ENCODE measurements at places on chromosomes 2 and 18.
A peak's percentile ranks its signal among the peaks of the same experiment; 100 is the strongest.

GRCh38 chr2:88239781-88240180 is 69.6 kb downstream of the THNSL2 start:
- no peak for DNase-seq

DNA sequence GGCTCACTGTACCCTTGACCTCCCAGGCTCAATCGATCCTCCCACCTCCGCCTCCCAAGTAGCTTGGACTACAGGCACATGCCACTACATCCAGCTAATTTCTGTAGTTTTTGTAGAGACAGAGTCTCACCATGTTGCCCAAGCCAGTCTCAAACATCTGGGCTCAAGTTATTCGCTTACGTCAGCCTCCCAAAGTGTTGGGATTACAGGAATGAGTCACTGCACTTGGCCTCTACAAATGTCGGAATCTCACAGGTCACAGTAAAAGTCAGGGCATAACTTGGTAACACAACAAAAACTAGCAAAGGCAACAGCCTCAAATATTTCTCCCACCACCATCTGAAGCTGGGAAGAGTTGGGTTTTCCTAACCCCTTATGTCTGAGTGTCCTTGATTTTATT is 25.3 kb downstream of the SCG2 start:
- no peak for DNase-seq

- DNase-seq = no peak
Measured at GRCh38 chr2:28158791-28159190, 233.9 kb upstream of the FOSL2 start.

DNA sequence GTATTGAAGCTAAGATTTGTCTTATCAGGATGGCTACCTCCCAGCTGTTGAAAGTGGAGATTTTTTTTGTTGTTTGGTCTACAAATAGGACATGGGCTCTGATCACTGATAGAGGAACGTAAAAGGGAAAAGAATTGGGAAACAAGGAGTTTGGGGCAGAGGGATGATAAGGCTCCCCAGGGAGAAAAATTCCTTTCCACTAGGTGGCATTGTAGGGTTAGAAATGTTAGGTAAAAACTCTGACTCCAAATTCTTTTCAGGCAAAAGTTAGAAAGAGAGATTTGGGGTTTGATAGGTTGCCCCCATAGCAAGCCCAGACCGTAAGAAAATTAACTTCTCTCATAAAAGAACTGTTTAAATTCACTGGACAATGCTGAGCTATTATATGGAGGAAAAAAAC is 19.8 kb downstream of the CMPK2 start:
- DNase-seq = no peak

- DNase-seq = no peak
Measured at GRCh38 chr2:218081695-218082094, 12.6 kb downstream of the RUFY4 start.

GRCh38 chr18:58856881-58857280 is 7.8 kb upstream of the ZNF532 start:
- no peak for DNase-seq

DNA sequence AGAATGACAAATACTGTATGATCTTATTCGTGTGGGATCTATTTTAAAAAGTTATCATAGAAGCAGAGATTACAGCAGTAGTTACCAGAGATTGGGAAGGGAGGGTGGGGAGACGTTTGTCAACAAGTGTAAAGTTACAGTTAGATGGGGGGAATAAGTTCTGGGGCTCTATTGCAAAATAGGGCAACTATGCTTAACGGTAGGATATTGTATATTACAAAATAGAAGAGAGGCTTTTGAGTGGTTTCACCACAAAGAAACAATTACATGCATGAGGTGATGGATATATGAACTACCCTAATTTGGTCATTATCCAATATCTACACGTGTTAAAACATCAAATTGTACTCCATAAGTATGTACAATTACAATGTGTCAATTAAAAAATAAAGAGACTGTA is 123.4 kb upstream of the NOSTRIN start:
- DNase-seq = no peak

- DNase-seq = peak; percentile 44
Measured at GRCh38 chr2:39228413-39229209, 15.2 kb downstream of the CDKL4 start.

- no peak for DNase-seq
Measured at GRCh38 chr2:20149703-20150030, 75.3 kb downstream of the SDC1 start.

DNA sequence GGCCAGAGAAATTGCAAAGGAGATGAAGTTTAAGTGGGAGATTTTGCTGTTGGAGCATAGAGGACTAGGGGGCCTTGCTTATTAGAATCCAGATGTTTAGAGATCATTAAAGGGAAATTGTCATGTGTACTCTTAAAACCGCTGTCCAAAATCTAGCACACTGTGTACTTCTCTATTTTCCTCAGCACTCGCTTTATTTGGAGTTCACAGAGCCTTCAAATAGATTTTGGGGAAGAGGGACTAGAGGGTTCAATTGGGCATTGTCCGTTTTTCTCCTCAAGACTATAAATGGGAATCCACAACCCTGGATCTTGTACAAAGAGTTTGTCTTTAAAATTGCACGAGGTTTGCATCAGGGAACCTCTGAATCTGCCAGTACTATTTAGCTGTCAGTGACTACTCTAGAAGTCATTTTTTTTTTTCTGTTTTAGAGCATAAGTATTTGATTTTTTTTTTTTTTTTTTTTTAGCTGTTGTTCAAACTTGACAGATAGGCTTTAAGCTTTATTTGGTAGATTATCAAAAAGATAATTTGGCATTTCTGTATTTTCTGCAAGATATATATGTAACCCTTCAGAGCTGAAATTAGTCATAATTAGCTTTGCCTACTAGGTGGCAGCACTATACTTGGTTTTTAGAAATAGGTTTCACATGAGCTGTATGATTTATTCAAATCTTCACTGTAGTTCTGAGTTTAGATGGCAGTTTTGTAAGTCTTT is 14.2 kb downstream of the PMS1 start:
- peak; percentile 48 for DNase-seq

- DNase-seq = no peak
Measured at GRCh38 chr2:24104906-24105305, 18.2 kb downstream of the PFN4 start.

Measured in activated CD4-positive, alpha-beta T cell treated with anti-CD3 and anti-CD28 coated beads, Interleukin-2, Interleukin-6, amounts not matched to agents 100 ng/mL and 50 ng/mL, durations not matched to agents 16 hours and 8 hours (primary cell).